Left ventricle myocardium inferior (tissue), 1 donor: ENCODE measurements at places on chromosomes 1 and 21.

DNA sequence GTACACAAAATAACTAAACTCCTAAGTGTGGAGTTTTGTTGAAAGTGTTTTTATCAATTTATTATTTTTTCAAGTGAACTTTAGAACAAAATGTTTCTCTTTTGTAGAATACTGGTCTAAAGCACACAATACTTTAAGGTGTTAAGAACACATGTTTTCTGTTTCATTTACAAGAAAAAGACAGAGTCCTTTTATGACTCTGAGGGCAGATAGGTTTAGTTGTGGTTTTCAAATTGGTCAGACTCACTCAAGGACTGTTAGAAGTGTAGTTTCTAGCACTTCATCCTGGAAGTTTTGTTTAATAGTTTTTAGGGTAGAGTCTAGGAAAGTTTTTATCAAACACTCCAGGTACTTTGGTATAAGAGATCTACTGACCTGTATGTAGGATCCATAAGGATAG is 376.5 kb downstream of the LRRIQ3 start:
- no peak for DNase-seq

DNA sequence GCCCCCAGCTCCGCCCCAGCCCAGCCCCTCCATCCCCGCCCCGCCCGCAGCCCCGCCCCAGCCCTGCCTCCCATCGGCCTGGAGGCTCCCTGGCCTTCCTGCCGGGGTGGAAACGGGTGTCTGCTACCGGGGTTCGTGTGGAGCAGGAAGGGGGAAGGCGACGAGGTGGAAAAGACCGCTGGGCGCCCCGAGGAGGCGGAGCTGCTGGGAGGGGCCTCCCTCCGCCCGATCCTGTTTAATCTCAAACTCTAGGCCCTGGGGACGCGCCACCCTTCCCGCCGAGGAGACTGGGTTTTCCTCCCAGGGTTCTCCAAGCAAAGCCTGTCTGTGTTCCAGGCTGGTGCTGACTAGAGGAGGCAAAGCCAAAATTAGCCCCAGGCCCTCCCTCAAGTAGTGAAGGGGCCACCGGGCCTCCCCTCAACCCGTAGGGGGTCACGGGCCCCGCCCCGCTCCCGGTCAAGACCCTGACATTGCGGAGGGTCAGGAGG is 16.2 kb upstream of the TTLL10 start:
- DNase-seq = peak; percentile 90

DNA sequence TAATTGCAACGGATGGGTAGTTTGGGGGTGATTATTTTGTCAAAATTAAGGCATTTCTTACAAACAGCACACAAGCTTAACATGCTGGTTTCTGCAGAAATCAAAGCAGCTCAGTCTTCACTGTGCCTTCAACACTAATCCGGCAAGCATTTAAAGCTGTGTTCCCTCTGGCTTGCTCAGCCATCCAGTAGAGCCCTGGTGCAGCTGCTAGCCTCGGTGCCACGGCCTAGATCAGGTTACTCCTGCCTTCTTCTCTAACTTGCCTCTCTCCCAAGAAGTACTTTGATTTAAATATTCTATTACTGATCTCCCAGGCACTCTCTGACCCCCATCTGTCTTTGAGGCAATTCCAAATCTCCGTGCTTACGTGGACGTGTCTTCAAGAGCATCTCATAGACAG is 85.6 kb downstream of the GREM2 start:
- no peak for DNase-seq

DNA sequence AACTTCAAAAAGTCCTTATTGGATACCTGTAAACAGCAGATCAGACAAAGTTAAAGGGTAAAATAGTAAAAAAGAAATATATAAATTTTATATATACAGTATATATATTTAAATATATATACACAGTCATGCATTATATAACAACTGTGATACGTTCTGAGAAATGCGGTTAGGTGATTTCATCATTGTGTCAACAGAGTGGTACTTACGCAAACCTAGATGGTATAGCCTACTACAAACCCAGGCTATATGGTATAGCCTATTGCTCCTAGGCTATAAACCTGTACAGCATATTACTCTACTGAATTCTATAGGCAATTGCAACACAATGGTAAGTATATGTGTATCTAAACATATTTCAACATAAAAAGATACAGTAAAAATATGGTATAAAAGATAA is 222.7 kb downstream of the NUF2 start:
- no peak for DNase-seq

DNA sequence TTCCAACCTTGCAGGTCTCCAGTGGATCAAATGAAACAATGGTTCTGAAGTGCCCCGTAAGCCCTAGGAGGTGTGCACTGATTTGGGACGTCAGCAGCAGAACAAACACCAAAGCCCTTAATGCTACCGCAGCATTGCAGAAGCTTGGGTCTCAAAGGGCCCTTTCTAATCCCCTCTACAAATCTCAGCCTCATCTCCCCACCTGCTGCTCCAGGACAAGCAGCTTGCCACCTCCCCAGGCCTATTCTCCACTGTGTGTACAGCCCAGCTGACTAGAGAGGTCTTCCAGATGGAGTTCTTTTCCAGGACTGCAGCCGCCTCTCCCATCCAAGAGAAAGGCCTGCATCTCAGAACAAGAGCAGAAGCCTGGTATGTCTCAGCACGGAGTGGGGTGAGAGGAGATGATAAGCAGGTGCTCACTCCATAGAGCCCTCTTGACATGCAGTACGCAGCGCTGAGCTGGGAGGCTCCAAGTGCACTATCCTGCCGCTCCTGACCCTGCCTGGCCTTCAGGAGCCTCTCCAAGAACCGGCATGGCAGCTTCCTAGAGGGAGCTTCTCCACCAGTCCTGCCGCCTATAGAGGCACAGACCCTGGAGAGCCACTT is 46.3 kb downstream of the MRPL37 start:
- no peak for DNase-seq

DNA sequence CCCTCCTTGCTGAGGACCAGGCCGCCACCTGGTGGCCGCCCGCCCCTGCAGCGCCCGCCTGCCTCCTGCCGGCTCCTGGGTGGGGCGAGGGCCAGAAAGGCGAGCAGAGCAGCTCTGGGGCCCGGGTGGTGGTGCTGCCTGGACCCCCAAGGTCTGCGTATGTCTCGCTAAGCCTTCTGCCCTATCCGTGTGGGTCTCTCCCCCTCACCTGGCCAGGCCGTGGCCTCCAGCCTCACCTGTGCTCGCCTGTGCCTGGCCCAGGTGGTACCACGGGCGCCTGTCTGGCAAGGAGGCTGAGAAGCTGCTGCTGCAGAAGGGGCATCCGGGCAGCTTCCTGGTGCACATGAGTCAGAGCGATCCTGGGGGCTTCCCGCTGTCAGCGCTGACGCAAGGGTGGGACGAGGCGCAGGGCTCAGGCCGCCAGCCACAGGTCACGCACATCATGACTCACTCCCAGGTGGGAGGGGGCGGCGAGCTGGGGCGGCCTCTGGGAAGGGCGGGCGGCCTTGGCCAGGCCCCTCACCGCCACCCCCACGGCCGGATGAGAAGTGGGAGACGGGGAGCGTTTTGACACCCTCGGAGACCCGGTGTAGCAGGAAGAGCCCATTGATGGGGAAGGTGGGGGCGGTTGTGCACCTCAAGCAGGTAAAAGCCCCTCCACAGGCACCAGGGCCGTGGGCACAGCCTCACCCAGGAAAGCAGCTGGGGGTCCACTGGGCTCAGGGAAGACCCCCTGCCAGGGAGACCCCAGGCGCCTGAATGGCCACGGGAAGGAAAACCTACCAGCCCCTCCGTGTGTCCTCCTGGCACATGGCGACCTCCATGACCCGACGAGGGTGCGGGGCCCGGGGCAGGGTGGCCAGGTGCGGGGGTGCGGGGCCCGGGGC is 9.9 kb downstream of the RNF223 start:
- DNase-seq = peak; percentile 52

GRCh38 chr1:1471389-1472052 is at the start of gene ATAD3B:
ATAD3B (plus strand) TSS chr1:1471765; CDS start chr1:1471885, 120 bp downstream.
- peak; percentile 96 for DNase-seq

DNA sequence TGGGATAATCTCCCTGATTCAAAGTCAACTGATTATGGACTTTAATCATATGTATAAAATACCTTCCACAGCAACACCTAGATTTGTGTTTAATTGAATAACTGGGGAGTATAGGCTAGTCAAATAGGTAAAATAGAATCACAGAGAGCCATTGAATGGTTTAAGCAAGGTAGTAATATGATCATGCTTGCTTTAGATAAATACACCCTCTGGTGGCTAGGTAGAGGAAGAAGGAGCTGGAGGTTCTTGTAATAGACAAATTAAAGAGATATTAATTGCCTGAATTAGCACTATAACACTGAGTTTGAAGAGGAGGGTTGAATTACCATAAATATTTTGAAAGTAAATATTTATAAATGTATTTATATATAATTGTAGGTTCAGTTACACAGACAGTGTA is 40.3 kb downstream of the DIRAS3 start:
- no peak for DNase-seq

- no peak for DNase-seq
These were observed 87.8 kb upstream of the CD34 start for GRCh38 chr1:207998691-207999090.

GRCh38 chr1:32332290-32333079 is 3.5 kb downstream of the MARCKSL1 start:
- no peak for DNase-seq

- no peak for DNase-seq
These were observed 36.9 kb upstream of the HIVEP3 start for GRCh38 chr1:41955461-41956159.

DNA sequence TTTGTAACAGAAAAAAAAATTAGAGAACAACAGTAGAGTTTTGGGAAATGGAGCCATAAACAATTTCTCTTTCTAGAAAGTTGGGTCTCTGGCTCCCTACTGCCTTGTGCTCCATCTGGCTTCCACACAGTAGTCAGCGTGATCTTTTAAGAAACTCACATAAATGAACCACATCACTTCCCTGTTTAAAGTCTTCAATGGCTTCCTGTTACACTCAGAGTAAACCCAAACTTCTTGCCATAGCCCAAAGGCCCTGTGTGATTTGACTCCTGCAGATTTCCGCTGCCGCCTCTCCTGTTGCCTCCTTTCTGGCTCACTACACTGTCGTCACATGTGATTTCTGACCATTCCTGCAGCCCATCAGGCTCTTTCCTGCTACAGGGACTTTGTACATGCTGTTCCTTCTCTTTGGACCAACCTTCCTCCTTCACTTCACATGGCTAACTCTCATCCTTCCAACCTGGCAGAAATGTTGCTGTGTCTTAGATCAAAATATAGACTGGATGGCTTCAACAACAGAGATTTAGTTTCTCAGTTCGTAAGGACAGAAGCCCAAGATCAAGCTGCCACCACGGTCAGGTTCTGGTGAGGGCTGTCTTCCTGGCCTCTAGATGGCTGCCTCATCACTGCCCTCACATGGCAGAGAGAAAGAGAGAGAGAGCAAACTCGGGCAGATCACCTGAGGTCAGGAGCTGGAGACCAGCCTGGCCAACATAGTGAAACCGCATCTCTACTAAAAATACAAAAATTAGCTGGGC is 34.0 kb downstream of the OPRD1 start:
- no peak for DNase-seq

DNA sequence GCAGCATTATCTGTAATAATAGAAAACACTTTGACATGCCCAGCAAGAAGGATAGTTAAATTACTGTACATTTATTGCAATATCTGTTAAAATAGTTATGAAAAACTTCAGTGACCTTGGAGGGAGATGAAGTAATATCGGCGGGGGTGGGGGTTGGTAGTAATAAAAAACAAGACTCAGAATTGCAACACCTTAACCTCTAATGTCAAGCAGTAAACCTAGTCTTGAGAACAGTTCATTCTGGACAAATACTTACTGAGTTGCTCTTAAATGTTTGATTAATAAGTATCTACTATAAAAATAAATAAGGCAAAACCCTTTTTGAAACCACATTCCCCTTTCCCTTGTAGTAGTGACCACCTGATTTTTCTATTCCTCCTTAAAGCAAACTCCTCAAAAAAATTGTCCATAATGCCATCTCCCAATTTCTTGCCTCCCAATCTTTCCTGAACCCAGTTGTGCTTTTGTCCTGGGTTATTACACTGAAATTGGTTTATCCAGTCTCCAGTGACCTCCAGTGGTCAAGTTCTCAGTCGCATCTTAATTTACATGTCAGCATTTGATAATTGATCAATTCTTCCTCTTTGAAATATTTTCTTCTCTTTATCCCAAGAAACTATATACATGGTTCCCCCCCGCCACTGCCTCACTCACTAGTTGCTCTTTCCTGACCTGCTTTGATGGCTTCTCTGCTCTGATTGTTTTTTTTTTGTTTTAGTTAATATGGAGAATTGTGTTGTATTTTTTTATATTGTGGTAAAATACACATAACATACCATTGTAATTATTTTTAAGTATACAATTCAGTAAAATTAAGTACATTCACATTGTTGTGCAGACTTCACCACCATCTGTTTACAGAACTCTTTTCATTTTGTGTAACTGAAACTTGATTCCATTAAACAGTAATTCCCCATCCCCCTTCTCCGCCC is 36.8 kb downstream of the RAP1A start:
- no peak for DNase-seq

GRCh38 chr1:215845234-215845891 is 278.3 kb downstream of the KCTD3 start:
- no peak for DNase-seq

DNA sequence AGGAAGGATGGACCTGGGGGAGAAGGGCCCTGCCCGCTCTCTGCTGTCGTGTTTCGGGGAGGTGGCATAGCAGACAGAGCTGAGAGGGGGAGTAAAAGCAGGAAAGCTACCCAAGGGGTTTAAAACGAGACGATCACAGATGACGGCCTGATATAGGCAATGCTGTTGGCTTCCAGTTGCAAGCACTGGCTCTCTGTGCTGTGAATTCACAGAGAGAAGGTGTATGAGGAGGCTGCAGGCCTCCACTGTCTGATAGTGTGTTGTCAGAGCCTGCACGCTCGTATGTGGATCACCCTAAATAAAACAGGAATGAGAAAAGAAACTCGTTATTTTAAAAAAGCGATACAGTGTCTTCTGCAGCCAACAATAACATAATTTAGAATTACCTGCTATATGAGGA is 57.4 kb downstream of the LGR6 start:
- DNase-seq = no peak

- no peak for DNase-seq
These were observed 36.3 kb upstream of the IL10 start for GRCh38 chr1:206808615-206809014.

DNA sequence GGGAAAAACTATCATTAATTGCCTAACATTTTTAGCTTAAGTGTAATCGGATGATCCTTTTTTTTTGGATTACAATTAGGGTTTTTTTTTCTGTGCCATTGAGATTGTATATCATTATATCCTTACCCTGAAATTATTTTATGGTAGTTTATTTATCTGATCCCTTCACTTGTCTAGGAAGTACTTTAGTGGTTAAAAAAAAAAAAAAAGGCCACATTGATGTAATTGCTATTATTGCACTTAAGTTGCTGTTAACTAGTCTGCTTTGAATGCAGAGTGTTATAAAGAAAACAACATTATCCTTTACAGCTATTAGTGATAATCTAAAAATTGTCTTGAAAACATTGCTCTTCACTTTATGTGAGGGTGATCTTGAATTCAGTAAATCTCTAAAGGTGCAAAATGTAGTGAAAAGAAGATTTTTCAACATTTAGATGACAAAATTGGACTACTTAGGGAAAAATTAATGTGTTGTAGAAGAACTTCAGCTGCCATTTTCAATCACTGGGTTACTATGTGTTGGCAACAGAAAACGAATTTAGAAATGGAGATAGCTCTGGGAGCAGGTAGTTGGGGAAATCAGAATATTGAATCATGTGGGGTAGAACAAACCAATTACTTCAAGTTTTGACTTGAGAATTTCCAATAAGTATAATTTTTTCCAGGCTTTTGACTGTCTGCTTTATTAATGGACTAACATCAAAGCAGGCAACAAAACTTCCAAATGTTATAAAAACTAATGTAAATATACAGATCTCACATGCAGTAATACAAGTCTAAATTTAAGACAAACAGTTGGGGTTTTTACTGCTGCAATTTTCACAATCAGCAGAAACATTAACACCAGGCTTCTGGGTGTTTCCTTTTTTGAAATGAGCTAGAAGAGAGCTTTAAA is 5.0 kb downstream of the ADGRL2 start:
- no peak for DNase-seq
